ENCODE measurements at places on chromosomes 1 and 21. TPM values are rescaled to one million over a fixed set of nuclear protein-coding genes. Genes with fewer than 3 reads are reported as not detected.

DNA sequence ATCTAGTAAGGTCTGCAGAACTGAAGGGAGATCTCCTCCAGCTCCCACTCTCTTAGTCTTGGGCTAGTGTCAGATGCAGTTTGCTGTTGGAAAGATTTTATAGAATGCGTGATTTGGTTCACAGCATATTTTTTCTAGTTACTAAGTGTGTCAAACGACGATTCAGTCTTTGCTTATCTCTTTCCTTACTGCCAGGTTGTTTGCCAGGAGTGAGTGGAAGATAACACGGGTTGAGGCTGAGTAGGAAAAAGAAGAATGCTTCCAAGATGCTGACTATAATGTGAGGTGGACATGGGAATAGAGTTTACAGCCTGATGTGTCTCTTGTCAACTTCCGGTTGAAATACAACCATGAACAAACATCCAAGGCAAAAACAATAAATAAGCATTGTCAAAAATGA lies 141.4 kb downstream of the GDAP2 start:
- H3K36me3 ChIP-seq = no peaks in the 10 kb centered on the region
- no peak overlapping the region for H3K4me3 ChIP-seq
- no peak overlapping the region for H3K27ac ChIP-seq
- DNase-seq = no peak

DNA sequence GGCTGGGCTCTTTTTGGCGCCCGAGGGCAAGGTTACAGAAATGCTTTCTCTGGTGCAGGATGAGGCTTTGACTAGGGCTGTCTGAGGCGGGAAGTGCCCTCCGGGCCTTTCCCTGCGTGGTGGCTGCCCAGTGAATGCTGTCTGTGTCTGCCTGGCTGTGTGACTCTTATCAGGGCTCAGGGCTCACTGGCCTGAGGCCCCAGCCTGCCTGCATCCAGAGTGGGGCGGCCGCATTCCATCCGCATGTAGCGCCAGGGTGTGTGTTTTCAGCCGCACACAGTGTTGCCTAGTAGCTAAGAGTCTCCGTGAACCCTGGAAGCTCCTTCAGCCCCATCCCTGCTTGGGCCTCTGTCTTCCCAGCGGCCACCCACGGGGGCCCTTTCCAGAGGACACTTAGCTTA lies 59.1 kb downstream of the FAAP20 start:
- no peaks in the 10 kb centered on the region for H3K27me3 ChIP-seq
- H3K4me1 ChIP-seq = peaks cover 58% of the 10 kb centered on the region
- H3K4me3 ChIP-seq = no peak overlapping the region
- no peaks in the 10 kb centered on the region for H3K36me3 ChIP-seq
- peak overlapping the region; percentile 100 for H3K27ac ChIP-seq

DNA sequence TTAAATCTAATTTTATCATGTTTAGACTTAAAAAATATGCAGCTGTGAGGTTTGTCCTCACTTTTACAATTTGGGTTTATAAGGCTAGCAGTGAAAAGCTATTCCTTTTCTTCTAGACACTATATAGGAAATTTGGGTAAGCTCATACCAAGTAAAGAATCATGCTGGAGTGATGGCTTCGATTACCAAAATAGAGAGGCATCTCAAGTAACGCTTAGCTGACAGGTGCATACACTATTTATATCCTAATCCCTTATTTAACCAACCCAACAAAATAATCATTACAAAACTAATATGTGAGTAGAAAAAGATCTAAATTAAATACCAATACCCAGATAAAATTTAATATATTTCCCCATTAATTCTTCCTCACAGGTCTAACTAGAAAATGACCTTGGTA lies 193.2 kb downstream of the LHX8 start:
- no peak for DNase-seq
- H3K36me3 ChIP-seq = no peaks in the 10 kb centered on the region
- no peaks in the 10 kb centered on the region for H3K27me3 ChIP-seq
- H3K4me1 ChIP-seq = no peaks in the 10 kb centered on the region

- no peaks in the 10 kb centered on the region for H3K4me1 ChIP-seq
- H3K36me3 ChIP-seq = no peaks in the 10 kb centered on the region
- no peak for DNase-seq
- H3K4me3 ChIP-seq = no peak overlapping the region
- no peak overlapping the region for H3K27ac ChIP-seq
Observed at GRCh38 chr1:36816348-36816747, 218.0 kb downstream of the GRIK3 start.

- no peak overlapping the region for H3K4me3 ChIP-seq
- H3K36me3 ChIP-seq = no peaks in the 10 kb centered on the region
- no peaks in the 10 kb centered on the region for H3K4me1 ChIP-seq
- no peaks in the 10 kb centered on the region for H3K27me3 ChIP-seq
- no peak for DNase-seq
Observed at GRCh38 chr21:45209685-45210284, 77.9 kb downstream of the POFUT2 start.

DNA sequence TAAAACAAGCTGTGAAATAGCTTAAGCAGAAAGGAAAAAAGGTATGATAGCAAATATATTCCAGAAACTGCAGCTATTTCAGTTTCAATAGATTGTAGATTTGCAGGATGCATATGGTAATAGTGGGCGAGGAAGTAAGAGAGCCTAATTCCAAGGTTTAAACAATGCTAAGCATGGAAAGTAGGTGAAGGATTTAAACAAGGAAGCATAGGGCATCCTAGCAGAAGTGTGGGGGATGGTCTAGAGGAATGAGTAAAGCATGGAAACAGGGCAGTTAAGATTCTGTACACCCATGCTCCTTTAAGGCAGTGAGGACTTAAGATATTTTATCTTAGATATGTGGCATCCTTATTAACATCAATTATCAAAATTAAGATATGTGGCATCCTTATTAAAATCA lies 2.6 kb downstream of the IVNS1ABP start:
- peak overlapping the region; percentile 84 for H3K4me3 ChIP-seq
- peaks cover 39% of the 10 kb centered on the region for H3K4me1 ChIP-seq
- no peaks in the 10 kb centered on the region for H3K27me3 ChIP-seq
- peak; percentile 20 for DNase-seq

- H3K36me3 ChIP-seq = no peaks in the 10 kb centered on the region
- H3K27me3 ChIP-seq = no peaks in the 10 kb centered on the region
- no peak for DNase-seq
- H3K4me3 ChIP-seq = no peak overlapping the region
Observed at GRCh38 chr1:241870336-241870735, 22.3 kb downstream of the EXO1 start.

DNA sequence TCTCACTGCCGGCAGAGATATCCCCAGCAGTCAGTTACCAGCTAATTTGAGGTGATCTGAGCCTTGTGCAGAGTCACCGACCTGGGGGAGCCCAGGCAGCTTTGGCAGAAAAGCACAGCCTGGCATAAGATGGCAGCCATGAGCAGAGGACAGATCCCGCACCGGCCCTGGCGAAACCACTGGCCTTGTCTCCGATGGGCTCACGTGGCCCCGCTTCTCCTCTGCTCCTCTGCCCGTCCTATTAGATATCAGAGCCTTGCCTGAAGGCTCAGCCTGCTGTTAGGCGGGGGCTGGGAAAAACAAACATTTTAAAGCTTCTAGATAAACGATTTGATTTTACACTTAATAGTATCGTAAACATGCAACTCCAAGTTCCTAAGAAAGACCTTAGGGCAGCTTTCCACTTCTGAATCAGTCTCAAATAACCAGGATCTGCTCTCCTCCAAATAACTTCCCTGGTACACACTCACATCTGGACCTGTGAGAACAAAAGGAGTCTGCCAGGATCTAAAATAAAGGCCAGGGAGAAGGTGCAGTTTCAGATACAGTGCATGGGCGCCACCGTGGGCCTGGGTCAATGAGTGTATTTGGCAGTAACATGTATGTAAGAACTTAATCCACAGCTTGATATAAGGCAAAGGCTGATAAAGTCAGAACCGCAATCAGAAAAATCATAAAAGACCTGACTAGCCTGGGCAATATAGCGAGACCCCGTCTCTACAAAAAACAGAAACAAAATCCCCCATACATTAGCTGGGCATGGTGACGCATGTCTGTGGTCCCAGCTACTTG lies 10.0 kb downstream of the EDARADD start:
- no peak overlapping the region for H3K4me3 ChIP-seq
- H3K4me1 ChIP-seq = peaks cover 8% of the 10 kb centered on the region
- no peaks in the 10 kb centered on the region for H3K36me3 ChIP-seq
- H3K27me3 ChIP-seq = no peaks in the 10 kb centered on the region

- peak overlapping the region; percentile 72 for H3K4me3 ChIP-seq
- H3K4me1 ChIP-seq = no peaks in the 10 kb centered on the region
- no peaks in the 10 kb centered on the region for H3K36me3 ChIP-seq
- H3K27me3 ChIP-seq = peaks cover 27% of the 10 kb centered on the region
Observed at GRCh38 chr1:241423541-241424479, 66.8 kb upstream of the RGS7 start.

DNA sequence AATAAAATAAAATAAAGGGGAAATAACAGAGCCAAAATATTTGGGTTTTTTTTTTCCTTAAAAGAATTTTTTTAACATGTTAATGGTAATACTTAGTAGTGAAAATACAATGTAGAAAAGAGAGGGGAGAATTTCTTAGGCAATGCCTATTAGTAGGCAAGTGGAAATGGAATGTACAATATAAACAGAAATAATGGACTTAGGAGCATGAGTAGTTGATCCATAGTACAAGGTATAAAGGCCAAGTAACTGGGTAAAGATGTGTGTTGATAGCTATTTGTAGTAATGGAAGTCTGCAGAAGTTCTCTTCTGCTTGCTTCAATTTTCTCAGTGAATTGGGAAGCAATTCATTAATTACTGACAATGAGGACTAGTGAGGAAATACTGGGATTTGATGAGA lies 34.4 kb downstream of the TESK2 start:
- no peaks in the 10 kb centered on the region for H3K27me3 ChIP-seq
- no peaks in the 10 kb centered on the region for H3K4me1 ChIP-seq
- no peak overlapping the region for H3K4me3 ChIP-seq
- no peak for DNase-seq
- H3K27ac ChIP-seq = no peak overlapping the region

- H3K36me3 ChIP-seq = no peaks in the 10 kb centered on the region
- DNase-seq = no peak
- no peaks in the 10 kb centered on the region for H3K27me3 ChIP-seq
- peak overlapping the region; percentile 28 for H3K4me3 ChIP-seq
- peak overlapping the region; percentile 36 for H3K27ac ChIP-seq
Observed at GRCh38 chr1:119674835-119675289, 26.8 kb upstream of the ZNF697 start.

Gene CD101
- 0.13 TPM for total RNA-seq

Gene NT5C1A
- total RNA-seq = 2.1 TPM

Gene NCDN
- 11.4 TPM for total RNA-seq

Gene DYRK3
- 6.2 TPM for total RNA-seq

Gene DSCAM
- total RNA-seq = 0.33 TPM

Gene CFHR5
- 0.77 TPM for total RNA-seq

Gene KDF1
- 18.1 TPM for total RNA-seq

All from hepatocyte (in vitro differentiated cells).